Left ventricle myocardium inferior (tissue), 1 donor: ENCODE measurements at places on chromosomes 3 and 15. TPM values are rescaled to one million over a fixed set of nuclear protein-coding genes. Genes with fewer than 3 reads are reported as not detected.

DNA sequence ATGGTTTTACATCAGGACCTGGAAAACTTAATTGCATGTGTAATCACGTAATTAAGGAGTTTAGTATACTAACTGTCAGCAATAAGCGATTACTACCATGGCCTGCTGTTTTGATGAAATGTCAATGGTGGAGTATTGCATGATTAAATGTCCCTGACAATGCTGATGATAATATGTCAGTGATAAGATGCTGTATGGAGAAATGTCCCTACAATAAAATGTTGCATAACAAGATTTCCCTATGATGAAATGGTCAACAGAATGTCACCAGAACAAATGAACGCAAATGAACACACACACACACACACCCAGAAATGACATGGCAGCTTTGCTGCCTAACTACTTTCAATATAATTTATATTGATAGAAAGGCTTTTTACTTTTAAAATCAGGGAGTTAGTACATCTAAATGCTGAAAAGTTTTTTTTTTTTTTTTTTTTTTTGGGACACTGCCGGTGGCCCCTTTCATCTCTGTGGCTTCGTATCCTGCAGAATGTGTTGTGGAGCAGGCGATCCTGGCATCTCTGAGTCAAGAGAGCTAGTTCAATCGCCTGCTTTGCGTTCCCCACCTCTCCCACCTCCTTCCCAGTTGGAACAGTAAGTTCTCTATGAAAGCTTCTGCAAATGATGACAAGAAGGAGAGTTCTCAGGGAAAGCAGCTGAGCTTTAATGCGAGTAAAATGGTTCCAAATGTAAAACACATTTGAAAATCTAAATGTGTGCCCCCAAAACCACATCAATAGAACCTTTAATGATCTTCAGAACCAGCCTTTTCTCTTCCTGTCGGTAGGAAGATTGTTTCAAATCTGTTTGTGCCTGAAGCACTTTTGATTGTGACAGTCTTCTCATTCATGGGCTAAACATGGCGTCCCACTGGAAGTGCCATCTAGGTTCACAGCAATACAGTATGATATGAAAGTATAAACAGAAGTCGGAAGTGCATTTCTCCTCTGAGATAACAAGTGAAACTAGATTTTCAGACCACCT is 170.1 kb upstream of the GBE1 start:
- no peak overlapping the region for H3K27ac ChIP-seq
- no peak for DNase-seq
- no peaks in the 10 kb centered on the region for H3K27me3 ChIP-seq

GRCh38 chr3:39750712-39751111 is 58.7 kb upstream of the MYRIP start:
- no peak overlapping the region for H3K4me3 ChIP-seq
- H3K36me3 ChIP-seq: no peaks in the 10 kb centered on the region
- H3K27me3 ChIP-seq: no peaks in the 10 kb centered on the region
- DNase-seq: no peak

DNA sequence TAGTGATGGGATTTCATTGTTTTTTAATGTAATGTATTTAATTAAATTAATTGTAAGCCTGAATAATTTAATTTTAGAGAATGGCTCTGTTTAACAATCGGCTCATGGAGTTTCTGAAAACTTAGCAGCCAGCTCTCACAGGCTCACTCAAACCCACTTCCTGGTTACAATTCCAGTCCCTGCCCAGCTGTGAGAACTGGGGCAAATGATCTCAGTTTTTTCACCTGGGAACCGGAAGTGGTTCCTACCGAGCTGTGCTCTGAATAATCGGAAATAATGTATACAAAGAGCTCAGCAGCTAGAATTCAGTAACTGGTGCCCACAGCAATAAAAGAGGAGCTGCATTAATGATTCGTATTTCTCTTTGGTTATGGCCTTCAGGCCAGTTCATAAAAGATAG is 244.3 kb upstream of the MCTP2 start:
- peaks cover 14% of the 10 kb centered on the region for H3K4me1 ChIP-seq
- no peak overlapping the region for H3K4me3 ChIP-seq
- H3K27ac ChIP-seq: no peak overlapping the region
- no peaks in the 10 kb centered on the region for H3K36me3 ChIP-seq
- H3K27me3 ChIP-seq: peaks cover 27% of the 10 kb centered on the region

DNA sequence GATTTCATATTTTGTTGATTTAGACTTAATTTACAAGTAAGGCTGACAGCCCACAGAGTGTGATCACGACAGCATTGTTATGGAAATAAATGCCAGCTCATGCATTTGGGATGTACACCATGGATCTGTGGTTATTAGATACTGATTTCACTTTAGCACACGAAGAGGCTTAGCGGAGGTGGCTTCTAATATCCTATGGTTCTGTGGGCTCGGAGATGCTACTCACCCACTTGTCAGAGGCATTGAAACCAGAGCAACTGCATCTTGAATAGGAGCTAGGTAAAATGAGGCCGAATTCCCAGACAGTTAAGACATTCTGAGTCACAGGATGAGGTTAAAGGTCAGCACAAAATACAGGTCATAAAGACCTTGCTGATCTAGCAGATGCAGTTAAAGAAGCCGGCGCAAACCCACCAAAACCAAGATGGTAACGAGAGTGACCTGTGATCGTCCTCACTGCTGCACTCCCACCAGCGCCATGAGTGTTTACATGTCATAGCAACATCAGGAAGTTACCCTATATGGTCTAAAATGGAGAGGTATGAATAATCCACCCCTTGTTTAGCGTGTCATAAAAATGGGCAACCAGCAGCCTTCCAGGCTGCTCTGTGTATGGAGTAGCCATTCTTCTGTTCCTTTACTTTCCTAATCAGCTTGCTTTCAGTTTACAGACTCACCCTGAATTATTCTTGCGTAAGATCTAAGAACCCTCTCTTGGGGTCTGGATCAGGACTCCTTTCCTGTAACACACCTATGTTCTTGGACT is 117.5 kb downstream of the PGPEP1L start:
- peaks cover 7% of the 10 kb centered on the region for H3K36me3 ChIP-seq
- H3K27me3 ChIP-seq: no peaks in the 10 kb centered on the region
- DNase-seq: no peak
- no peak overlapping the region for H3K4me3 ChIP-seq

SLC6A1 gene
- total RNA-seq: 0.77 TPM
